Activated T-cell treated with anti-CD3 and anti-CD28 coated beads, Interleukin-2, amount 50 U/mL, for 72 hours (primary cell): ENCODE measurements at places on chromosomes 3 and 15. TPM values are rescaled to one million over a fixed set of nuclear protein-coding genes. Genes with fewer than 3 reads are reported as not detected.

Gene SLC12A8
- total RNA-seq, result 2.2 TPM

Gene ABHD2
- 36.8 TPM for total RNA-seq

Gene ANKRD63
- not detected for total RNA-seq

Gene ANKRD34C
- not detected for total RNA-seq

Gene FYCO1
- total RNA-seq, result 17.6 TPM

DNA sequence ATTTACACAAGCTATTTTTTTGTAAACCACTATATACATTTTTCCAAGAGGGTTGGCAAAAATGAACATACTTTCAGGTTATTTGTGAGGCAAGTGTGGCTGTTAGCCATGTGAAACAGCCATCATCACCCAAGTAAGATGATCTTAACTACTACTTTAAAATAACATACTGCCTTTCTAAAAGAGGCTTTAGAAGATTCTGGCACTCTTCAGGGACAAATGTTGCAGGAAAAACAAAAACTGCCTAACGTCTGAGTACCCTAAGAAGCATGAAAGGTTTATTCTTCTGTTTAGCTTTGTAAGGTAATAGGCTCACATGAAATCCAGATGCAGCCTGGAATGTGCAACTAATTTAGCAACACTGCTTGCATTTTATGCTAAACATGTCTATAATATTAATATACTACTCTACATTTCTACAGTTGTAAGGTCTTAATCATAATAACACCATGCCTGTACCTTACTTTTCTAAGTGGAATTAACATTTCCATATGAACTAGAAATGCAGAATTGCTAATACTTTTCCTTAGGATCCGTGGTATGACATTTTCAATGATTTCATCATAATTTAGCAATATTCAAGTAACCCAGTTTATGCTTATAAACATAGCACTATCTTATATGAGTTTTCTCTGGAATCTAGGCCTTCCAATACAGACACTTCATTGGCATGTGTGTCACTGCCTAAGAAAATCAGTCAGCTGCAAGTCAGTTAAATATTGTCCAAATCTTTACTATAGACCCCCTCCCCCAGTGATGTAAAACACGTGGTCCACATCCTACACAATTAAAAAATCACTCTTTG lies 4.5 kb upstream of the LSAMP start:
- H3K27me3 ChIP-seq, result no peaks in the 10 kb centered on the region
- no peak overlapping the region for H3K4me3 ChIP-seq
- H3K27ac ChIP-seq, result no peak overlapping the region
- DNase-seq, result no peak

- H3K4me3 ChIP-seq, result no peak overlapping the region
- no peak for DNase-seq
- H3K27me3 ChIP-seq, result no peaks in the 10 kb centered on the region
- H3K27ac ChIP-seq, result no peak overlapping the region
- H3K4me1 ChIP-seq, result no peaks in the 10 kb centered on the region
Observed at GRCh38 chr3:22315925-22316324, 564.9 kb upstream of the ZNF385D start.

DNA sequence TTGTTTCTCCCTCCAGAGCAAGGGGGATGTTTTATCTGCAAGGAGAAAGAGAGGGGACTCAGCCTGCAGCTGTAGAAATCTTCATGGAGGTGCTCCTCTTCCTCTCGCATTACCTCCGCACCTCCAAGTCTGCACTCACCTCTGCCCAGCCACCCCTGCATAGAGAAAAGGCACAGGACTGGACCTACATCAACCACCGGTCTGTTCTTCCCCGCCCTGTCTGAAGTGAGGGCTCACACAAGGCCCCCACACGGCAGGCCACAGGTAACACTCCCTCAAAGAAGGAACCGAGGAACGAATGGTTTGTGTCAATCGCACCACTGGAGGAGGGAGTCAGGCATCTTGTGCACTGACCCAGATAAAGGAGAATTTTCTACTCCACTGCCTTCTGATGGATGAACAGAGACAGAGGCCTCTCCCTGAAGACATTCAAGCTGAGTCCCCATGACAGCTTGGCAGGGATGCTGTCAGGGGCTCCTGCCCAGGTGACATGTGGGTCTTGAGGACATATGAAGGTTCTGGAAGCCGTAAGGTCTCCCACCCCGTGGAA lies 260.3 kb downstream of the XXYLT1 start:
- H3K27me3 ChIP-seq, result no peaks in the 10 kb centered on the region
- no peaks in the 10 kb centered on the region for H3K36me3 ChIP-seq
- no peak overlapping the region for H3K4me3 ChIP-seq
- H3K4me1 ChIP-seq, result no peaks in the 10 kb centered on the region
- H3K27ac ChIP-seq, result no peak overlapping the region

DNA sequence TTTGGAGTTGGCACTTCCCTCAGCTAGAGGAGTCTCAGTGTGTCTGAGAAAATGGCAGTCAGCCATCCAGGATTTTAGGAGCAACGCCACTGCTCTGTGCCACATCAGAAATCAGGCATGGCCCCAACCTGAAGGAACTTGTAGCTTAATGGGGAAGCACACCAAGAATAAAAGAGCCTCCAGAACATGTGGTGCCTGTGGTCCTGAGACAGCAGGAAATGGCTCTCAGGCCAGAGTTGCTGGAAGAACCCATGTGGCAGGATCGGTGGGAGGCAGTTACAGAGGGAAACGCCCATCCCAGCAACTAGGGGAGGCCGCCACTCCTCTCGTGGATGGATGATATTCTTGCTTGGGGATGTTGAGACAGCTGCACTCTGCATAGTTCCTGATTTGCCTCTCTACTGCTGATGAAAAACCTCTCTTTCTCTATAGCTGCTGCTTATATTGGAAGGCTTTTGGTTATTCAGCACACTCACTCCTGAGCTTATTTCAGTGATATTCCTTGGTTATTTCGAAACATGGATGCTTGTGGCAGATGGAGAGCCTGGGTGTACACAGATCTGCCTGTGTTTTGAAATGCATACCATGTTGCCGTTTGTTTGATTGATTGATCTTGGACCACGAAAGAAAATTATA lies 52.4 kb downstream of the KLHL25 start:
- H3K27me3 ChIP-seq, result no peaks in the 10 kb centered on the region
- peaks cover 4% of the 10 kb centered on the region for H3K4me1 ChIP-seq
- H3K36me3 ChIP-seq, result peaks cover 23% of the 10 kb centered on the region
- no peak for DNase-seq

GRCh38 chr3:160400030-160400701 lies 716 bp downstream of the SMC4 start:
- DNase-seq, result peak; percentile 33
- no peaks in the 10 kb centered on the region for H3K27me3 ChIP-seq
- peak overlapping the region; percentile 96 for H3K4me3 ChIP-seq
- peak overlapping the region; percentile 99 for H3K27ac ChIP-seq
- H3K4me1 ChIP-seq, result peaks cover 67% of the 10 kb centered on the region

DNA sequence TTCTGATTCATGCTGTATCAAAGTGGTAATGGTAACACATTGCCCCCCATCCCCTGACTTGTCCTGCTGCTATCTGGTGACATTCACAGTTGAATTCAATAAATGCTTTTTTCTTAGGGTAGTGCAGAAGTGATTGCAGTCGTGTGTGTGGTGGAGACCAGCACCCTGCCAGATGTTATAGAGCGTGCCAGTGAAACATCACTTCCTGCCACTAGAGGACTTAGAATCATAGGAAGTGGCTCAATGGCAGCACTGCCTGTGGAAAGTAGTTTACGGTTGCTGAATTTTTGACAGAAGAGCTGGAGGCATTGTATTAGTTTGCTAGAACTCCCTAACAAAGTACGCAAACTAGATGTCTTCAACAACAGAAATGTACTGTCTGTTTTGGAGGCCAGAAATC lies 37.4 kb upstream of the P2RY12 start:
- H3K27ac ChIP-seq, result no peak overlapping the region
- H3K27me3 ChIP-seq, result no peaks in the 10 kb centered on the region
- H3K36me3 ChIP-seq, result no peaks in the 10 kb centered on the region
- no peak overlapping the region for H3K4me3 ChIP-seq

DNA sequence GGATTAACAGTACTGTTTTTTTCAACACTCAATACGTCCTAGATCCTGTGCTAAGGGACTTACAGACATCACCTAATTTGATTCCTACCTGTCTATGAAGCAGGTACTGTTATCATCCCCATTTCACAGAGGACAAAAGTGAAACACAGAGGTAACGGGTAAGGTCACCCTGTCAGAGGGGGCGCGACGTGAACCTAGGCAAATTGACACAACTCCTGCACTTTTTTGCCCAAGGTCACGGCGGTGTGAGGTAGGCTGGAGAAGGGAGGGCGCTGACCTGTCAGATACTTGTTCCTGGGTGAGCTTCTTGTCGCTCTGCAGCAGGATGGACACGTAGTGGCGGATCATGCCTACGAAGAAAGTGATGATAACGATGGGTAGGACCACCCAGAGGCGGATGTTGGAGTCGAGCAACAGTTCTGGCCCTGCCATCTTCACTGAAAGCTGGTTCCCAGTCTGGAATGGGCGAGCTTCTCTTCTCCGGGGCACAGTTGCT lies 363 bp downstream of the EMC3 start:
- H3K27me3 ChIP-seq, result no peaks in the 10 kb centered on the region
- H3K27ac ChIP-seq, result peak overlapping the region; percentile 99
- no peak for DNase-seq
- H3K36me3 ChIP-seq, result peaks cover 14% of the 10 kb centered on the region
- peaks cover 31% of the 10 kb centered on the region for H3K4me1 ChIP-seq
- peak overlapping the region; percentile 99 for H3K4me3 ChIP-seq

GRCh38 chr3:138349926-138350665 lies 1.7 kb downstream of the MRAS start:
- no peak overlapping the region for H3K27ac ChIP-seq
- peaks cover 2% of the 10 kb centered on the region for H3K36me3 ChIP-seq
- H3K4me3 ChIP-seq, result no peak overlapping the region
- no peak for DNase-seq
- peaks cover 6% of the 10 kb centered on the region for H3K4me1 ChIP-seq
- peaks cover 48% of the 10 kb centered on the region for H3K27me3 ChIP-seq

DNA sequence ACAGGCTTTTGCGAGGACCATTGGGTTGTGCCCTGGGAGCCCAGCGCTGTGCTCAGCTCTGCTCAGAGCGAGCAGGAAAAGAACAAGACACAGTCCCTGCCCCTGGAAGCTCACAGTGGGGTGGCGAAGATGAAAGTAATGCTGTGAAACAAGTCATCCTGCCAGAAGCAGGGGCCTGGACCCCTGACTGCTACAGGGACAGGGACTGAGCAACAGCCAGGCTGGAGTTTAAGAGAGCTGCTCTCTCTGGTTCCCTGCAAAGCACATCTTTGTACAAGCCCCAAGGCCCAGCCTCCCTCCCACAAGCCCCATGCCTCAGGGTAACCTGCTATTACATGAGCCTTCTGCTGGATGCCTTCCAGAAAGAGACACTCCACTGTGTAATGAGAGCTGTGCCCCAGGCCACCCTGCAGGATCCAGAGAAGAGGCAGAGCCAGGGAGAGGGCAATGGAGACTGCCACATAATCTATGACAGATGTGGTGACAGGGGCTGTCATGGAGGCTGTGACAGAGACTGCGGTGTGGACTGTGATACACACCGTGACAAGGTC lies 7.1 kb upstream of the HCN4 start:
- H3K4me1 ChIP-seq, result no peaks in the 10 kb centered on the region
- DNase-seq, result no peak
- no peak overlapping the region for H3K4me3 ChIP-seq
- H3K36me3 ChIP-seq, result no peaks in the 10 kb centered on the region

DNA sequence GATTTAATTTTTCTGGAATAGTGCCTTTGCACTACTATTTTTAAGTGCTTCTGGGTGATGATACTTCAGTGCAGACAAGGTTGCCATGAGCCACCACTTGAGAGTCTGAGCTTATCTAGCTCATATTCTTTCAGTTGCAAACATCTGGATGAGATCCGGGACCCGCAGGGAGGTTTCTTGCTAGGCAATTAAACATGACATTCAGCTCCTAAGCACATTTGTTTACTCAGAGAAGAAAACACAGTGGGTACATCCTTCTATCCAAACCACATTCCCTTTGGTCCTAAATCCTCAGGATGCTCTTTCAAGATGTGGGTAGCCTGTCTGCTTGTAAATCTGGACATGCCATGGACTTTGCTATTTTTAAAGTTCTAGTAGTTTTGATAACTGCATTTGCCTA lies 12.0 kb downstream of the PLSCR1 start:
- DNase-seq, result no peak
- peaks cover 11% of the 10 kb centered on the region for H3K36me3 ChIP-seq
- H3K27ac ChIP-seq, result no peak overlapping the region
- H3K4me3 ChIP-seq, result no peak overlapping the region

DNA sequence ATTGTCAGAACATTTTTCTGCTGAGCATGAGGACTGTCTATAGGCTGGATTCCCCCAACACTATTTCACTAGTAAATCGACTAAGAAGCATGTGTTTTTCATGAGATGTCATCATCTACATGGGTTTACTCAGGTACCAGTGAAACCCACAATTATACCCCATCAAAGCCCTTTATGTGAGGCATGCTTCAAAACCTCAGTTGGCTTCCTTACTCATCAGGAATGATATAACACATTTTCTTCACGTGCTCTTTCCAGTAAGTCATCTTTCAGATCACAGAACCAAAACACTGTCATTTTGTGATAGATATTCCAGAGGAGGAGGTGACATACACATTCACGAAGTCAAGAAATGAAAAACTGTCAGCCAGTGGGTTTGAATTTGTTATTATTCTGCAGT lies 116.5 kb downstream of the ANO10 start:
- peak overlapping the region; percentile 30 for H3K4me3 ChIP-seq
- H3K27ac ChIP-seq, result peak overlapping the region; percentile 66
- peaks cover 31% of the 10 kb centered on the region for H3K27me3 ChIP-seq
- H3K4me1 ChIP-seq, result peaks cover 64% of the 10 kb centered on the region

- DNase-seq, result no peak
- no peaks in the 10 kb centered on the region for H3K27me3 ChIP-seq
- H3K27ac ChIP-seq, result peak overlapping the region; percentile 53
- peaks cover 1% of the 10 kb centered on the region for H3K36me3 ChIP-seq
- peak overlapping the region; percentile 35 for H3K4me3 ChIP-seq
Observed at GRCh38 chr3:73018298-73018697, 21.7 kb downstream of the PPP4R2 start.

GRCh38 chr3:169058681-169059080 lies 604.8 kb downstream of the MECOM start:
- no peak for DNase-seq
- H3K27ac ChIP-seq, result no peak overlapping the region
- no peaks in the 10 kb centered on the region for H3K4me1 ChIP-seq
- no peak overlapping the region for H3K4me3 ChIP-seq

DNA sequence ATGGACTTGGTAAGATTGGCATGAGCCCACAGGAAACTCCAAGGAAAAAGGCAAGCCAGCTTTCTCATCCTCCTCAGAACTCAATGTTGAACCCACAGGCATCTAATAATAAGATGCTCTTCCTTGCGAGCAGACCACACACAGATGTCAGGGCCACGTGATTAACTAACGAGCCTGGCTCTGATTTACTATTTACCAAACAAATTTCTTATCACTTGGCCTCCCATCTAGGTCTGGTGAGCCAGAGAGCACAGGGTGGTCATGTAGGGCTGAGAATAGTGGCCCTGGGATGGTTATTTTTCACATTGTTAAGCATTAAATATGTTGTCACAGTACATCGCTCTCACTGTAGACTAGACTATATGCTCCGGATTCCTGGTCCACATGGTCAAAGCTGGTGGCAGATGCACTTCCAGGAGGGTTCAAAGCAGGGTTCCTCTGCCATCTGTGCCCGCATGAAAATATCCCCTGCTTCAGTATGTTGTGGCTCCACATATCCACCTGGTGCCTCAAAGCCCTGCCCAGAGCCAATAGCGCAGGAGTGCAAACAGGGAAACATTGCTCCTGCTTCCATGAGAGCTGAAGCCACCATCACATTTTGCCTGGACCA lies 472.5 kb upstream of the WNT5A start:
- no peak overlapping the region for H3K4me3 ChIP-seq
- no peaks in the 10 kb centered on the region for H3K4me1 ChIP-seq
- no peak for DNase-seq
- H3K27ac ChIP-seq, result no peak overlapping the region

GRCh38 chr3:22594990-22595389 lies 608.1 kb upstream of the UBE2E2 start:
- no peaks in the 10 kb centered on the region for H3K4me1 ChIP-seq
- H3K27ac ChIP-seq, result no peak overlapping the region
- no peak for DNase-seq
- H3K4me3 ChIP-seq, result no peak overlapping the region
- peaks cover 10% of the 10 kb centered on the region for H3K27me3 ChIP-seq
